Activated T-cell treated with anti-CD3 and anti-CD28 coated beads for 48 hours (primary cell): ENCODE measurements at places on chromosomes 2 and 18.

- DNase-seq, result no peak
These were observed 25.5 kb downstream of the LNPK start for GRCh38 chr2:175976391-175977157.

GRCh38 chr2:88669482-88670214, 21.8 kb upstream of the RPIA start:
- no peak for DNase-seq

GRCh38 chr18:14974088-14974487, 226.1 kb downstream of the ANKRD30B start:
- no peak for DNase-seq

- no peak for DNase-seq
These were observed 197.2 kb upstream of the POU3F3 start for GRCh38 chr2:104656571-104657163.

GRCh38 chr2:71932037-71932779, 215.5 kb downstream of the CYP26B1 start:
- no peak for DNase-seq

GRCh38 chr2:119108186-119108585, 50.4 kb downstream of the C1QL2 start:
- no peak for DNase-seq

DNA sequence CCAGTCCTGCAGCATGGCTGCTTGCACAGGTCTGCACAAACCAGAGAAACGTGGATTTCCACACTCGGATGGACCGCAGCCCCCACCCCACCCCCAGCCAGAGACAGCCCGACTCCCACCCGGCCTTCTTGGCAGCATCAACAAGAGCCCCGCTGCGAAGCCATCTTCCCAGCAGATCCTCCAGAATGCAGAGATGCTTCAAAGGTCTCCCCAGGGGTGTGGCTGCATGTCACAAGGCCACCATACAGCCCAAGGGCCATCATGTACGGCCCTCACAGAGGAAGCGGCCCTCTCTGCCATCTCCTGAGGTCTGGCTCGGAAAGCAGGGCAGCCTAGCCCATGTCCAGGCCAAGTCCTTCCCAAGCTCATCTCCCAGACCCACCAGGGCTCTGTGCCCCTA, 11.5 kb downstream of the DNMT3A start:
- no peak for DNase-seq

DNA sequence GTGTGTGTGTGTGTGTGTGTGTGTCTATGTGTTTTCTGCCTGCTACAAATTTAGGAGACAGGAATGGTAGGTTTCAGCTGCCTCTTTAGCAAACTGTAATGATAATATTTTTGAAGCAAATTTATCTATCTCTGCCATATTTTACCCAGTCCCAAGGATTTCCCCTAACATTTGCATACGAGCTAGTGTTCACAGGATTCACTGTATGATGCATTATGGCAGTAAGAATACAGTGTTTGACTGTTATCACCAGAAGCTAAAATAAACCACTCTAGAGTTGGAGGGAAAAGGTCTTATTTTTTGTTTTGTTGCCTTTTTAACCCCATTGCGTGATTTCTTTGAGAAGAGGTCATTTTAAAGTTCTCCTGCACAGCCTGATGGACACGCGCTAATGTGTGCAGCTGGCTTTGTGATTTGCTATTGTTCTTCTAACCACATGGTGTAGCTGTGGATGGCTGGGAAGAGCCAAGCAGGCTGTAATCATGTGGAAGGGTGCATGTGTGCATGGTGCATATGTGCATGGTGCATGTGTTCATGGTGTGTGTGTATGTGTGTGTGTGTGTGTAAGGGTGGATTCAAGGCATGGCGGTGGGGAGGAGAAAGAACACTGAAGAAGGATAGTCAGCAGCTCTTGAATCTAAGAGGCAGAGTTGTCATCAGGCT, 62.4 kb downstream of the PLB1 start:
- DNase-seq, result no peak

- peak; percentile 73 for DNase-seq
These were observed at the start of gene FHL2 for GRCh38 chr2:105398336-105399206. TSS of gene FHL2 (minus strand) at chr2:105399051. CDS start at chr2:105386516, 12,535 bp downstream.

- DNase-seq, result no peak
These were observed 42.2 kb downstream of the PHLPP1 start for GRCh38 chr18:62757399-62758010.

- no peak for DNase-seq
These were observed 286.4 kb upstream of the CNTNAP5 start for GRCh38 chr2:123738643-123739042.

DNA sequence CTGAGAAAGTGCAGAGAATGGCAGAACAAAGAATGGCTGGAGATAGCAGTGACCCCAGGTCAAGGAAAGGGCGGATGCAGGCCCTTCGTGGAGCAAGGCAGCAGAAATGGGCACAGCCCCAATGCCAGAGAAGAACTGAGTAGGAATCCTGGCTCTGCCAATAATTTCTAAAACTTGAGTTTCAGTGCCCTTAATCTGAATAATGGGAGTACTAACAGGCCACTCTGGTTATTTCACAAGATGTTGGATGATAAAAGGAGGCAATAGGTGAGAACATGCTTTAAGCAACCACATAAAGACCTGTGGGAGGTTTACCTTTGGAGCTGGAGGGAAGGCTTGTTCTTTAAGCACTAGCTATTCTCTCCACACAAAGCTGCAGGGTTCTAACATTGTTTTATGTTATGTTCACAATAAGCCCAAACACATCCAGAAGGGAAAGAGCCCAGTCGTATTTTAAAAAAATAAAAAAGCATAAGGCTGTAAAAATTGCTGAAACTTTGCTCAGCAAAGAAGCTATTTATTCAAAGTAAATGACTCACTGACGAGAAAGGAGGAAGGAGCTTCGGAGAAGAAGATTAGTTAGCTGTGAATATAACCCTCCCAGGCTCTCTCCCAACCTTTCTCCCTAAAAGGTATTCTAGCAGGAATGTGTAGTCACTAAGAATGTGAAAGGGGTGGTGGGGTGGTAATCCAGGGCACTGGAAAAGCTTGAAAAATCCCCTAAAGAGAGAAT, 470.2 kb downstream of the TXNL1 start:
- DNase-seq, result no peak

DNA sequence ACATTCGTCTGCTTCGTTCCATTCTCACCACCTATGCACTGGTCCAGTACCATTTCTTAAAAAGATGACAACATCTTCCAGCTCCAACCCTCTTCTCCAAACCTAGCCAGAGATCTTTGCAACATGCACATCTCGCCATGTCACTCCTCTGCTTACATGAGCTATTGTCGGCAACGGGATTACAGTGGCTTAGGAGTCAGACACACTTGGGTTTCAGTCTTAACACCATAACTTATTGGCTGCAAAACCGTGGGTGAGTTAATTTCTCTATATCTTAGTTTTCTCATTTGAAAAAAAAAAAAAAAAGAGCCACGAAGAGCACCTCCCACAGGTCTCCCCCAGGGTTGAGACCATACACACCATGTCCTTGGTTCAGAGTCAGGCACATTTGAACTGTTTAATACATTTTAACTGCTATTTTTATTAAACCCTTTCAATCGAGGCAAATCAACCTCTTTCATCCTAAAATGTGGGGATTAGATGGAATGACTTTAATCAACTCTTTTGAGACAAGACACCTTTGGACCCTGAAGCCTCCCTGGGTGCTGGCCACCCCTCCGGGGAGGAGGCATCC, 889 bp downstream of the ANKRD29 start:
- DNase-seq, result no peak

DNA sequence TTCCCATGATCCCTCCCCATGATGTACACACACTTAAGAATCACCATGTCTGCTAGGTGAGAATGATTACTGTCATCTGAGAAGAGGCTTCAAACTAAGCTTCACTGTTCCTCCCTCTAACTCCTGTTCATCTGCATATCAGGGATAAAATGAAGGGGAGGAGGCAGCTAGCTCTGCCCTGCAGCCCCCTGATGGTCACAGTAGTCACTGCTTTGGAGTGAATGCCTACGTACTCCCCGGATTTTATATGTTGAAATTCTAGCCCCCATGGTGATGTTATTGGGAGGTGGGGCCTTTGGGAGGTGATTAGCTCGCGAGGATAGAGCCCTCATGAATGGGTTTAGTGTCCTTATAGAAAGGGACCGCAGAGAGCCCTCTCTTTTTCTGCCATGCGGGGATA, 156.4 kb downstream of the NCKAP5 start:
- DNase-seq, result no peak

- DNase-seq, result no peak
These were observed 80.2 kb downstream of the TGOLN2 start for GRCh38 chr2:85247610-85248009.
